ENCODE measurements at places on chromosomes 13 and 19.

DNA sequence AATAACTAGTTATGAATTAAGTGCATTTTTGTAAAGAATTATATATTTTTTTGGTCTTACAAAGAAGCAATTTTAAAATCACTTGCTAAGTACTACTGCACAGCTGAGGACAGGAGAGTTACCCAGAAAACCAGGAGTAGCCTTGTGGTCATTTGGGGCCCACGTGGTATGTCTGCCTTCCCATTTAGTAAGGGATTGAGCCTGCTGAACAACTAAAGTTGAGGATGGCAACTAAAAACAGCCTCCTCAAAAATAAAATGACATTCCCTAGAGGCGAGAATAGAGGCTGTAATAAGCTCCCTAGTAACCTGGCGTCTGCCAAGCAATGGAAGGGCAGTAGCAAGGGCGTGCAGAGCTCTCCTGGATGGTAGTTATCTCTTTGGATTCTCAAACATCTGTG, 36.3 kb downstream of the DOCK9 start:
- DNase-seq: no peak

- DNase-seq: no peak
Measured at GRCh38 chr13:39561971-39562370, 41.0 kb downstream of the LHFPL6 start.

DNA sequence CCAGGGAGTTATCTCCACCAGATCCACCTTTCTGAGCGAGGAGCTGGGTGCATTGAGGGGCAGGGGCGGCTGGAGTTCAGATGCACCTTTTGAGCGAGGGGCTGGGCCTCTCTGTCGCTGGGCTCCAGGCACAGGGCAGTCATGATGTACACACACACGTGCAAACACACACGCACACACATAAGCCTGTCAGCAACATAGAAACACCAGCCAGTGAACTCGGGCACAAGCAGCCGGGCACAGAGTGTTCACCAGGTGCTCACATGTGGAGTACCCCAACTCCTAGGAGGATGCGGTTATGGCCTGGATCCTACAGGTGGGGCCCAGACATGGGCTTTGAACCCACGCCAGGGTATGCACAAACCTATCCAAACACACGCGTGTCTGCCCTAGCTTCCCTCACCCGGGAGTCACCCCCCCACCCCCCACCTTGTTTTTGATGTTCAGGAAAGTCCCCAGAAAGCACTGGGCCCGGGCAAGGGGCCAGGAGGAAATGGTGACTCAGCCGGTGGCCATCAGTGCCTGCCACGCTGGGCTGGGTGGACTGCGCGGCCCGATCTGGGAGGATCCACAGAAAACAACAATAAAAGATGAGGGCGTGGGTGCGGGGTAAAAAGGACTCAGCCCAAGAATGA, 13.3 kb downstream of the ARRDC2 start:
- DNase-seq: no peak

GRCh38 chr13:93227878-93228642, 1.5 kb downstream of the GPC6 start:
- peak; percentile 61 for DNase-seq

- DNase-seq: no peak
Measured at GRCh38 chr13:98299235-98299965, 122.3 kb upstream of the RNF113B start.

DNA sequence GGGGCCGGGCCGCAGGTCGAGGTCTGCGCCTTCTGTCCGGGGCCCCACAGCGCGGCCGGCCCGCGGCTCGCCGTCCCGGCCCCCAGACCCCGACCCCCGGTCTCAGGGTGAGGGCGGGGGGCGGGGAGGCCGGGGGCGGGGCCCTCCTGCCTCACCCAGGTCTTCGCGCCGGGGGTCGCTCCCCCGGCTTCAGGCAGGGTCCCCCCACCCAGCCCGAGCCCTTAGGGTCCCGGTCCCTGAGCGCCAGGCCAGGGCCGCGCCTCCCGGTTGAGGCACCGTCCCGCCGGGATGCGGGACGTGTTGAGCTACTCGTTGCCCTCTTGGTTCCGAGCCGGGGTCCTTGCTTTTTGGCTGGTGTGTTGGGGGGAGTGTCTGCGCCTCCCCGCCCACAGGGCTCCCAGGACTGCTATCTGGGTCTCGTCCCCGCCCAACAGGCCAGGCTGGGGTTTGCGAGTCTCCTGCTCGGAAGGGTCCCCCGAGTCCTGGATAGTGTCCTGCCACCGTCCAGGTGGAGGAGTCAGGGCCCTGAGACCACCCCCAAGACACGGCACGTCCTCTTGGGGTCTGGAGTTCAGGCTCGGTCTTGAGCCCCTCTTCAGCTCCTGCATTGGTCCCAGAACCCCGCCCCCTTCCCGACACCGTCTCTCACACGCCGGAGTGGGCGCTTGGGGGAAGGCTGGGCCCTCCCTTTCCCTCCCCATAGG, 452 bp downstream of the PIAS4 start:
- no peak for DNase-seq

- no peak for DNase-seq
Measured at GRCh38 chr13:58087566-58087965, 456.0 kb downstream of the PCDH17 start.

DNA sequence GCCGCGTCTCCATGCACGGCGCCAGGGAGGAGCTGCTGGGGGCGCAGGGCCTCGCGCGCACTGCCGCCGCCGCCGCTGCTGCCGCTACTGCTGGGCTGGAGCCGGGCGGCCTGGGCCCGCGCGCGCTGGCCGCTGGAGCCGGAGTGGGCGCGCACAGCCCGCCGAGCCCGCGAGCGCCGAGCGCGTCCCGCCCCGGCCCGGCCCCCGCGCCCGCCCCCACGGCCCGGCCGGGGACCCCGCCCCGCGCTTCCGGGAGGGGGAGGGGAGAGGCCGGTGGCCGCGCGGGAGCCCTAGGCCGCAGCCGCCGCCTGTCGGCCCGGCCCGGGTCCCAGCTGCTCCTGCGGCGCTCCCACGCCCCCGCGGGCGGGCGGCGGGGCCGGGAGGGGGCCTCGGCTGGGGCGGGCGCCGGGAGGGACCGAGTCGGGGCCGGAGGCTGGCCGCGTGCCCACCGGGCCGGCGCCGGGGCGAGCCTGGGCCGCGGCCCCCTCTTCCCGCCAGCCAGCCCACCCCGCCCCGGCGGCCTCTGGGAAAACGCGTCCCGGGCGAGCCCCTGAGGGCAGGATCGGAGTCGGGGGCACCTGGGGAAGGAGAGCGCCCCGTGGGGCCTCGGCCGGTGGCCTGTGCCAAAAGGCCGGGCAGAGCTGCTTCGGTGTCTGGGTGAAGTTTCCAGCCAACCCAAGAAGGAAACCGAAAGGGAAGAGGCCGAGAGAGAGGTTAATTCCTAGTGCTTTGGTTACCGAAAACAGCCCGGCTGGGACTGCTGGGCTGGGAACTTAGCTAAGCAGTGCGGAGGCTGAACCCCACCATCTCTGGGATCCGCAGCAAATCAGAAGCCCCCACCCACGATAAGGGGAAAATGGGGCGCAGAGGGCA, at the start of gene STK24:
STK24 (minus strand) TSS at position 145 of the 873 bp plus-strand sequence. CDS start 321 bp downstream, outside the sequence.
- no peak for DNase-seq

- no peak for DNase-seq
Measured at GRCh38 chr13:113162783-113163685, 4.6 kb downstream of the PROZ start.

GRCh38 chr13:79626924-79627323, 146.0 kb downstream of the NDFIP2 start:
- no peak for DNase-seq

- DNase-seq: no peak
Measured at GRCh38 chr19:51097166-51097738, 11.0 kb downstream of the CTU1 start.

DNA sequence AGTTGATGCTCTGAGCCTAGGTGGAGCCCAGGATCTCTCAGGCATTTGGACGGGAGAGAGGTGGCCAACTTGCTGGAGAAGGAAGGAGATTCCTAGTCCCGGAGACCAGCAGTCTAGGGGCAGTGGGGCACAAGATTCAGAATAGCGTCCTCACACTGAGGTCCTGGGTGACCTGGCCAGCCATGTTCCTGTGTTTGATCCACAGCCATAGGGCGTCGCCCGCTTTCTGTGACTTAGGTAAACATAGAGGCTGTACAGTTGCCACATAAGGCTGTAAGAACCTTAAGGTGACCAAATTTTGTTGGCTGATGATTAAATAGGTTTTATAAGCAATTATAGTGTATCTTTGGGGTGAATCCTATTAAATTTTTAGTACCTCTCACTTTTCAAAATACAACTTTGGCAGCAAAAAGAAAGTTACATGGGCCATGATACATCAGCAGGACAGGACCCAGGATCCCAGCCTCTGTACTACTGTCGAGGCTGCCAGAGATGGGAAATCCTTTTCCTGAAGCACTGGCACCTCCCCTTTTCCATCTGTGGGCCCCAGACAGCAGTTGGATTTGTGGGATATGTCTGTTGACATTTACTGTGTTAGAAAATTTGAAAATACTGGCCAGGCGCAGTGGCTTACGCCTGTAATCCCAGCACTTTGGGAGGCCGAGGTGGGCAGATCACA, 37.5 kb downstream of the TSSK6 start:
- no peak for DNase-seq

GRCh38 chr13:59269476-59269875, 894.3 kb downstream of the DIAPH3 start:
- DNase-seq: no peak

DNA sequence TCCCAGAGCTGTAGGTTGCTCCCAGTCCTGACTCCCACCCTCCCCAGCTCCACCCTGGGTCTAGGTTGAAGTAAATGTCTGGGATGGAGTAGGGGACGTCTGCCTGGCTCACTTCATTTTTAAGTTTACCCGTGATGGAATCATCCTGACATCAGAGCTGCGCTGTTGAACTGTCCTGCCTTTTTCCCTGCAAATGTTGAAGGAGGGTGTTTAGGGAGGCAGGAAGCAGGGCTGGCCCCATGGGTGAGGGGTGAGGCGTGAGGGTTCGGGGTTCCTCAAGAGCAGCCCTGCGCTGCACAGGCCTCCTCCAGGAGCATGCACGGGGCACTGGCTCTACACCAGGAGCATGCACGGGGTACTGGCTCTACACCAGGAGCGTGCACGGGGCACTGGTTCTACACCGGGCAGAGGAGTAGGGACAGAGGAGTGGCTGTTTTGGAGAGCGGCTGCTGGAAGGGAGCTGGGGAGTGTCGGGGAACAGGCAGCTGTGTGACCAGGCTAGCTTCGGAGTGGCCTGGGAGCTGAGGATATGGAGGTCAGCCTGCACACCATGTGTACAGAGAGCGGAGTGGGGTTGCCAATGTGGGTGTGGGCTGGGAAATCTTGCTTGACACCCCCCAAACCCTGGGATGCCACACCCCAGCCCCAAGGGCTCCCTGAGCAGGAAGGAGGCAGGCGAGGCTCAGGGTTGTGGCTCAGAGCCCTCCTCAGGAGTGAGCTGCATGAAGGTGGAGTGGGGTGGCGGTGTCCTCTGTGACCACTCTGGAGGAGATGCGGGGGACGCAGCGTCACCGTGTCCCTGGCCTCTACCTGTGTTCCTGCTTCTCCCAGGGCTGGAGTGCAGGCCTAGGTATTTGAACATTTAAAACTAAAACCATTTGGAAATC, 63.3 kb downstream of the GPR12 start:
- DNase-seq: no peak

- peak; percentile 95 for DNase-seq
Measured at GRCh38 chr19:15421721-15422260, 3.0 kb upstream of the AKAP8L start.

DNA sequence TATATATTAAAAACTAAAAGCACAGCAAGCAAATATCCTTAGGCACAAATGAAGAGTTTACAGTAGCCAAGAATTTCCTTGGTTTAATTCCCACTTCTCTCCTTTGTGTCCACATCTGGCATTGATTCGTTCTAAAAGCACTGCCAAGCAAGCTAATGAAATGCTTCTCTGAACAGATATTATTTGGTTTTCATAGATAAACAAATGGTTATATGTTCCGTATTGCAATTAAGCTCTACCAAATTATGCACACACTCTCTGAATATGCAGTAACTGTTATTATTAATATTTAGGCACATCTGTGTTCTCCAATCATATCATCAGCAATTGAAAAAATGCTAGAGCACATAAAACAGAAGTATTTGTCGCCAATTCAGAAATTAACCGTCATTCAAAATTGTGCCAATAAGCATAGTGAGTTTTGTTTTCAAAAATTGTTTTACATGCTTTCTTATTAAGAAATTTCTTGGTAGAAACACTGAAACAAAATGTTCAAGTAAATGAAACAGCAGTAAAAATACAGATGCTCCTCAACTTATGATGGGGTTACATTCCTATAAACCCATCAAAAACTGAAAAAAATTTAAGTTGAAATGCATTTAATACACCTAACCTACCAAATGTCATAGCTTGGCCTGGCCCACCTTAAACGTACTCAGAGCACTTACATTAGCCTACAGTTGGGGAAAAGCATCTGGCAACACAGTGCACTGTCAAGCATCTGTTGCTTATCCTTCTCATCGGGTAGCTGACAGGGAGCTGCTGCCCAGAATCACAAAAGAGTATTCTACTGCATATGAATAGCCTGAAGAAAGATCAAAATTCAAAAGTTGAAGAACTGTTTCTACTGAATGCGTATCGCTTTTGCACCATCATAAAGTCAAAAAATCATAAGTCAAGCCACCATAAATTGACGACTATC, 2134.7 kb downstream of the PCDH9 start:
- DNase-seq: peak; percentile 6

- no peak for DNase-seq
Measured at GRCh38 chr13:21326155-21327031, 132.7 kb downstream of the ZDHHC20 start.

Data from NCI-H446 treated with DMSO at 0.1 percent for 48 hours (cell line).